ENCODE measurements at places on chromosomes 1 and 21. TPM values are rescaled to one million over a fixed set of nuclear protein-coding genes. Genes with fewer than 3 reads are reported as not detected.
A peak's percentile ranks its signal among the peaks of the same experiment; 100 is the strongest.

DNA sequence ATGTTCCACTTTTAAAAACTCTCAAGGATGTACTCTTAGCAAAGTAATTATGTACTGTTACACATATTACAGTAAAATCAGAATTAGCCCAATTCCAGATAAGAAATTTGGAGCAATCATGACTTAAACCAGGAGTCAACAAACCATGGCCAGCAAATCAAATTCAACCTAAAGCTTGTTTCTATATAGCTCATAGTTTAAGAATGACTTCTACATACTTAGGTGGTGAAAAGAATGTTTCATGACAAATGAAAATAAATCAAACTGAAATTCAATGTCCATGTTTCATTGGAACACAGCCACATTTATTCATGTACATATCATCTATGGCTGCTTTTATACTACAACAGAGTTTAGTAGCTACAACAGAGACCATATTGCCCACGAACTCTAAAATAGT lies 35.1 kb downstream of the FRRS1 start:
- no peaks in the 10 kb centered on the region for H3K27me3 ChIP-seq
- H3K4me1 ChIP-seq: no peaks in the 10 kb centered on the region
- no peak overlapping the region for H3K4me3 ChIP-seq
- DNase-seq: no peak
- H3K36me3 ChIP-seq: no peaks in the 10 kb centered on the region
- no peak overlapping the region for H3K27ac ChIP-seq

DNA sequence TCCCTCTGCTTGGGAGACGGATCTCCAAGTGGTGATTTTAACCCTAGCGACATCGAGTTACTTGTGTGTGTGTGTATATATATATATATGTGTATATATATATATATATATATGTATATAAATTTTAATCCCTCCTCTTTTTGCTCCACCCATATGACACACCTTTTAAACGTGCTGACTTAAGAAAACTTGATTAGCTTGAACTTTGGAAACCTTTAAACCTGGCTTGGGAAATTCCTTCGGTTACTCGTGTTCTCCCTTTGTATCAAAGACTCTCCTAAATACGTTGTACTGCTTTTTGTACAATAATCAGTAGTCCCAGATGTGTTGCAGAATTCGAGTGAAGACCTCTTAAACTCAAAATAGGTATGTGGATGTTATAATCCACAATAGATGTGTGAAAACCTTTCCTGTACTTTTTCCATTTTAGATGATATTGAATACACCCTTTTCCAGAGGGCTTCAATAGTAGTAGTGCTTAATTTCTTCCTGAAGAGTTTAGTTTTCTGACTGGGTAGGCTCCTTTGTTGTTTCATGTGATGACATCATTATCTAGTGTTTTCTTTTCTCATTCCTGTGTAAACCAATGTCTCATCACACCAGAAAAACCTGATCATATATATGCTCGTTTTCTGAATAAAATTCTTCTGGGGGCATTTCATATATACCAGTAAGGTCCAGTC lies 1.4 kb downstream of the RNF11 start:
- peaks cover 5% of the 10 kb centered on the region for H3K27me3 ChIP-seq
- peak overlapping the region; percentile 95 for H3K4me3 ChIP-seq
- peaks cover 2% of the 10 kb centered on the region for H3K36me3 ChIP-seq
- peaks cover 13% of the 10 kb centered on the region for H3K4me1 ChIP-seq
- peak overlapping the region; percentile 85 for H3K27ac ChIP-seq

- DNase-seq: no peak
- H3K4me3 ChIP-seq: no peak overlapping the region
- no peaks in the 10 kb centered on the region for H3K27me3 ChIP-seq
- no peaks in the 10 kb centered on the region for H3K36me3 ChIP-seq
- H3K4me1 ChIP-seq: no peaks in the 10 kb centered on the region
These were observed 10.2 kb upstream of the POFUT2 start for GRCh38 chr21:45297869-45298268.

GRCh38 chr21:31397030-31397429 lies 53.0 kb upstream of the TIAM1 start:
- no peak overlapping the region for H3K27ac ChIP-seq
- no peaks in the 10 kb centered on the region for H3K4me1 ChIP-seq
- no peaks in the 10 kb centered on the region for H3K36me3 ChIP-seq
- H3K4me3 ChIP-seq: no peak overlapping the region

- no peak overlapping the region for H3K27ac ChIP-seq
- H3K36me3 ChIP-seq: no peaks in the 10 kb centered on the region
- no peaks in the 10 kb centered on the region for H3K4me1 ChIP-seq
- no peak for DNase-seq
- no peak overlapping the region for H3K4me3 ChIP-seq
- H3K27me3 ChIP-seq: no peaks in the 10 kb centered on the region
These were observed 273.7 kb downstream of the BARHL2 start for GRCh38 chr1:90443354-90443753.

- no peaks in the 10 kb centered on the region for H3K36me3 ChIP-seq
- H3K27ac ChIP-seq: no peak overlapping the region
- no peak overlapping the region for H3K4me3 ChIP-seq
- H3K27me3 ChIP-seq: no peaks in the 10 kb centered on the region
These were observed 578.4 kb upstream of the NCAM2 start for GRCh38 chr21:20419772-20420171.

GRCh38 chr1:47996406-47997226 lies 569 bp downstream of the TRABD2B start:
- peaks cover 14% of the 10 kb centered on the region for H3K4me1 ChIP-seq
- H3K27me3 ChIP-seq: no peaks in the 10 kb centered on the region
- H3K27ac ChIP-seq: no peak overlapping the region
- H3K4me3 ChIP-seq: peak overlapping the region; percentile 28
- no peak for DNase-seq

DNA sequence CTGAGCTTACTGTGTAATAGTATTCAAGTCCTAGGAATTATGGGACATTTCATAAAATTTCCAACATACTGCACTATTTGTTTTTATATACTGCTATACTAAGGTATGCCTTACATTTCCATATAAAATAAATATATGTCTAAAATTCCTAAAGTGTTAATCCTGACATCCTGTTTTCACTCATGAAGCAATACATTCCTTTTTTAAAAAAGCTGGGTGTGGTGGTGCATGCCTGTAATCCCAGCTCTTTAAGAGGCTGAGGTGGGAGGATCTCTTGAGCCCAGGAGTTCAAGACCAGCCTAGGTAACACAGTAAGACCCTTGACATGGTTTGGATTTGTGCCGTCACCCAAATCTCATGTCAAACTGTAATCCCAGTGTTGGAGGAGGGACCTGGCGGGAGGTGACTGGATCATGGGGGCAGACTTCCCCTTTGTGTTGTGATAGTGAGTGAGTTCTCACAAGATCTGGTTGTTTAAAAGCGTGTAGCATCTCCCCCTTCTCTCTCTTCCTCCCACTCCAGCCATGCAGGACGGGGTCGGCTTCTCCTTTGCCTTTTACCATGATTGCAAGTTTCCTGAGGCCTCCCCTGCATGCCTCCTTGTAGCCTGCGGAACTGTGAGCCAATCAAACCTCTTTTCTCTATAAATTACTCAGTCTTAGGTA lies 5.8 kb downstream of the CDC42BPA start:
- no peaks in the 10 kb centered on the region for H3K36me3 ChIP-seq
- peaks cover 6% of the 10 kb centered on the region for H3K4me1 ChIP-seq
- no peak for DNase-seq

The CASQ1 gene
- total RNA-seq: 0.37 TPM

The CAPZB gene
- total RNA-seq: 94.7 TPM

The ASCL5 gene
- 0.25 TPM for total RNA-seq

The TMEM240 gene
- total RNA-seq: 2.3 TPM

Measured in lung (tissue), 17 donors.